ENCODE measurements at places on chromosomes 4 and X.
A peak's percentile ranks its signal among the peaks of the same experiment; 100 is the strongest.

DNA sequence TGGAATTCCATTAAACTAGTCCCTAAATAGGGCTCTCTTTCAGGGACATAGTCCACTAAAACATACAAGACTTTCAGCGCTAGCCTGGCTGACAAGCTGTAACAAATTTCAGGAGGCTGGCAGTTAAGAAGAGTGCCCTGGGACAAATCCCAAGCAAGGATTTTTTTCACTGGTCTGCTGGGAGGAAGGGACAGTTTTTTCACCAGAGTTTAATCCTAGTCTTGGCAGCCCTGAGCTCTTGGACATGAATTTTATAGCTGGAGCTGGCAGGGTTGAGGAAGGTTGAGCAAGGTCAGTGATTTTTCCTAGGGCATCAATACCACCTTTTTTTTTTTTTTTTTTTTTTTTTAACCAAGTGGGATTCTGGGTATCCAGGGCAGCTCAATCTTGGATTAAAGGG is 184.4 kb downstream of the SH2D1A start:
- DNase-seq: no peak

DNA sequence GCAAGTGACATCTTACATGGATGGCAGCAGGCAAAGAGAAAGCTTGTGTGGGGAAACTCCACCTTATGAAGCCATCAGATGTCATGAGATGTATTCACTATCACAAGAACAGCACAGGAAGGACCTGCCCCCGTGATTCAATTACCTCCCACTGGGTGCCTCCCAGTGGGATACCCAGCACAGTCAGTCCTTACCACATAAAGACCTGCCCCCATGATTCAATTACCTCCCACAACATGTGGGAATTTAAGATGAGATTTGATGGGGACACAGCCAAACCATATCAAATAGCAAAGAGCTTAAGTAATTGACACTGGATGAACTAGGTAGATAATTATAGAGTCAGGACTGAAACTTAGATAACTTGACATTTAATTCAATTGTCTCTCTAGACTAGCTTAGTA is 85.6 kb downstream of the SLIT2 start:
- no peak for DNase-seq

GRCh38 chr4:148060264-148061140 is 328.6 kb downstream of the ARHGAP10 start:
- DNase-seq: no peak

GRCh38 chr4:169620880-169621248 is 486 bp downstream of the CLCN3 start:
- DNase-seq: no peak

- no peak for DNase-seq
These were observed 20.0 kb upstream of the CAMK2D start for GRCh38 chr4:113781439-113782040.

- peak; percentile 54 for DNase-seq
These were observed 511 bp downstream of the PPM1K start for GRCh38 chr4:88283661-88284438.

- no peak for DNase-seq
These were observed 32.0 kb upstream of the ANXA5 start for GRCh38 chr4:121728798-121729226.

GRCh38 chr4:124937993-124938392 is 225.5 kb upstream of the ANKRD50 start:
- DNase-seq: no peak

GRCh38 chr4:155745984-155746383 is 12.8 kb upstream of the GUCY1B1 start:
- no peak for DNase-seq

DNA sequence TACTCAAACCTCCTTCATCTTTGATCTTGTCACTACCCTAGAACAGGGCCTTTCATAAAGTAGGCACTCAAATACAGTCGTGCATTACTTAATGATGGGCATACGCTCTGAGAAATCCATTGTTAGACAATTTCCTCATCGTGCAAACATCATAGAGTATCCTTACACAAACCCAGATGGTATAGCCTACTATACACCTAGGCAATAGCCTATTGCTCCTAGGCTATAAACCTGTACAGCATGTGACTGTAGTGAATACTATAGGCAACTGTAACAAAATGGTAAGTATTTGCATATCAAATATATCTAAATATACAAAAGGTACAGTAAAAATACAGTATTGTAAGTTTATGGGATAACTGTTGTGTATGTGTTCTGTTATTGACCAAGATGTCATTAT is 31.9 kb downstream of the CLDN2 start:
- DNase-seq: no peak

GRCh38 chr4:139523076-139523475 is 32.9 kb downstream of the SETD7 start:
- DNase-seq: no peak

DNA sequence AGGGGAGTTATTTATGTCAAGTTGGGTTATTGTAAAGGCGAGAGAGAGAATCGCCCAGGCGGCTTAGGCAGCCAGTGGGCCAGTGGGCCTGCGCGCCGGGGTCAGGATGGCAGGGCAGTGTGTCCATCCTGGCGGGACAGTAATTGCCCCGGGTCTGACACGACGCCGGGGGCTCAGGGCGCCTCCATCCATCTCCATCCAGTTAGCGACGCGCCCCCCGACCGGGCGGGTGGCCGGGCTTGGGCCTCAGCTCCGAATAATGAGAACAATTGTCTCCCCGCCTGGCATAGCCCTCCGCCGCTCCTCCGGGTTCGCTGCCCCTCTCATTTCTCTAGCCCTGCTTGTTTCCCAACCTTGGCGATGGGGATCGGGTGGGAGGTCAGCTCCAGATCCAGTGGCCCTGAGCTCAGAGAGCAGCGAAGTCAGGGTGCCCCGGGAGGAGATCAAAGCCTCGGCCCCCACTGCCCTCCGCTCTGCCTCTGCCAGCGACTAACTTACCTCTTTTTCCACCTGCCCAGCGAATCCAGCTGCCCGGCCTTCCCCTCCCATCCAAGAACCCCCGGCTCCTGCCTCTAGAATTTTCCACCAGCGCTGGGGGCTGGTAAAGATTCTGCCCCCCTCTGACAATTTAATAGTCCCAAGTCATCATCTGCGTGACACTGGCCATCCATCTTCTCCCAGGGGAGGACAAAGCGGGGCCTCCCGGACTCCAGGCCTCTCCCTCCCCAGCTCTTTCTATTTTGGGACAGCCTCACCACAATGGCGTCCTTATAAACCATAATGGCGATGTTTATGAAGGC is 56.9 kb upstream of the TMEM33 start:
- no peak for DNase-seq

Data from Panc1 (cell line).